ENCODE measurements at places on chromosomes 7 and 10.

GRCh38 chr10:123103944-123104343, 31.8 kb upstream of the HMX3 start:
- no peak for DNase-seq

DNA sequence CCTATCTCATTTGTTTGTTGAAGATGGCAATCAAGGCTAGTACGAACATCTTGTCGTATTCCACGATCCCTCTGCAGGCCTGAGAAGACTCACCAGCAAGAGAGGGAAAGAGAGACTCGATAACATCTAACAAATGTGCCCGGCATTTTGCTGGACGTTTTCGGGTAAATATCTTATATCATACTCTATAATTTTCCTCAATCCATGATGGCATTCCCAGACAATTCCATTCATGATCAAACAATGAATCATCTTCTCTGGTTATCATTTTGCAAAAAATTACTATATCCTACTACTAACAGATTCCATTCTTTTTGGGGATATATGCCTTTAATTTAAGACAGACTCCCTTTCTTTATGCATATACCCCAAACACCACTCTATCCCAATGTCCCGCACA, 118.1 kb downstream of the TYW1B start:
- DNase-seq, result no peak

GRCh38 chr10:71435571-71436267, 39.0 kb downstream of the CDH23 start:
- peak; percentile 18 for DNase-seq

DNA sequence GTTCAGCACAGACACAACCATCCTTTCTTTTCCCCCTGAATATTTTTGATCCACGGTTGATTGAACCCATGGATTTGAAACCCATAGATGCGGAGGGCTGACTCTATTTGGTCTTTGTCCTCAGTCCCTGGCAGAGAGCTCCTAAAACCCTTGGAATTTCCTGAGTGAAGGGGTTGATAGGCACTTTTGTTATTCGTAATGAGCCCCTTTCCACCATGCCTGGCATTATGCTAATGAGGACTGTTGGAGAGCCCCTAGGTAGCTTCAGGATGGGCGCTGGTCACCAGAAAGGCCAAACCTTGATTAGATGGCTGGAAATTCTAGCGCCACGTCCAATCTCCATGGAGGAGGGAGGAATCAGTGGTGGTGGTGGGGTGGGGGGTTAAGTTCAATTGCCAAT, 205.8 kb upstream of the GRB10 start:
- DNase-seq, result no peak

GRCh38 chr7:128167042-128167701, 73.9 kb upstream of the LEP start:
- peak; percentile 56 for DNase-seq

DNA sequence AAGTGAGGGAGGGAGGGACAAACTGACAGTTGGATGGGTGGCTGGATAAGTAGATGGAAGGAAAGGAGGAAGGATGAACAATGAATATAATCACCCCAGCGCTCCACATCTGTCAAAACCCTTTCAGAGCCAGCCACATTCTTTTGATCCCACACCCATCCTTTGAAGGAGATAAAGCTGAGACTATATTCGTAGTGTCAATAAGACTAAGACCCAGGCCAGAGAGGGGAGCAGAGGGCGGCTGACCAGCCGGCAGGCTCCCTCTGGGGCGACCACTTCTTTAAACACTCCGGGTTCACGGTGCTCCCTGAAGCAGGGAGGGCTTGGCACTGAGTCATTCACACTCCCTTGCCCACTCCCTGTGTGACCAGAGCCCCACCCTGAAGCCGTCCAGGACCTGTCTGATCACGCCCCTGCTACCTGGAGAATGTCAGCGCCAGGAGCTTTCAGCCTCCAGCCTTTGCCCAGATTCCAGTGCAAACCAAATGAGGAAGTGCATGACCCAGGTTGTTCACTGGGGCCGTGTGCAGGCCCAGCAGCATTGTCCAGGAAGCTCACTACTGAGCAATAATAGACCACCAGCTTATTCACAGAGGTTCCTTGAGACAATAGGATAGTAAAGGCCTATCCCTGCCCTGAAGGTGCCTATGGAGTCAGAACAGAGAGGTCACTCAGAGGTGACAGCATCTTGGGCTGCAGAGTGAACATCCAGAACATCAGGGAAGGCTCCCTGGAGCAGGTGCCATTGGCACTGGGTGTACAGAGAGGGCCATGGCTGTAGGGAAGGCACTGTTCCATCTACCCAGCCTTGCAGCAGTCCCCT, 34.4 kb downstream of the UNC5B start:
- DNase-seq, result no peak

DNA sequence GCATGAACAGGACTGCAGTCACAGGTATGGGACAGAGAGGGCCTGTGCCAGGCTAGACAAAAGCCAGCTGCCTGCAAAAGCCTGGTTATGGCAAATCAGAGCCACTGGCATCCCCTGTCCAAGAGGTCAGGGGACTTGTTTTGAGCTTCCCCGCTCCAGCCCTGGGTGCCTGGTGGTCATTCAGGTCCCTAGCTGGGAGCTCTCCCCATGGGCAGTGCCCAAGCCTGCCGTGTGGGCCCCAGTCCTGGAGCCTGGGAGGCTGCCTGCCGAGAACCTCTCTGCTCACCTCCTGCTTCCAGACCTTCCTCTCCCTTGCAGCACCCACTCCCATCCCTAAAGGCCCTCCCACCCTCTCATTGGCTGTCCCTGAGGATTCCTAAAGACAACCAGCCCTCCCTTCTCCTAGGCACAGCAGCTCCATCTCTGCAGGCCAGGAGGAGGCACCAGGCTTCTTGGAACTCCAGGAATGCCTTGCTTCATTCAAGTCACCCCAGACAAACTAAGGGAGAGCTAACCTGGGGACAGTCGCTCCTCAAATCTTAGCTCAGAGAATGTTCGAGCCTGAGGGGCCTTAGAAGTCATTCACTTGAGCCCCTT, 150.6 kb downstream of the C10orf105 start:
- no peak for DNase-seq

DNA sequence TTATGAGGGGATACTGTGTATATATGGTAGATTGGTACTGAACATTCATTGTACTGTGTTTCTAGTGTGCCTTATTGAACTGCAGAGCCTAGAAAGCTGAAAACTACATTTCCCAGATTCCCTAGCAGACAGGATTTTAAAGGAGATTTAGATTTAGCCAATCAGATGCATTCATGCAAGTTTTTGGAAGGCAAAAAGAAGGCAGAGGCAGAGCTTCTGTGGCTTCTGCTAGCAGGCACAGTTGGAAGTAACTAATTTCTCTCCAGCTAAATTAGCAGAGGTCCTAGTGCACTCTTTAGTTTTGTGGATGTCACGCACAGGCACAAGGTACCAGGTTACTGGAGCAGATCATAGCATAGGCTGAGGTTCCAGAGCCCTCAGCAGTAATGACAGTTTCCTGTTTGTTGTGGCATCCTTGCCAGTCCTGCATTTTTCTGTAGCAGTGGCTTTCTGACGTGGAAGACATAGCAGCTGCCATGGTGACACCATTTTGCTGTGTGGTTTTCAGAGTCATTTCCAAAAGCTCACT, 83.7 kb upstream of the CCDC71L start:
- DNase-seq, result no peak
